ENCODE measurements at places on chromosomes 2 and 18. TPM values are rescaled to one million over a fixed set of nuclear protein-coding genes. Genes with fewer than 3 reads are reported as not detected.

DNA sequence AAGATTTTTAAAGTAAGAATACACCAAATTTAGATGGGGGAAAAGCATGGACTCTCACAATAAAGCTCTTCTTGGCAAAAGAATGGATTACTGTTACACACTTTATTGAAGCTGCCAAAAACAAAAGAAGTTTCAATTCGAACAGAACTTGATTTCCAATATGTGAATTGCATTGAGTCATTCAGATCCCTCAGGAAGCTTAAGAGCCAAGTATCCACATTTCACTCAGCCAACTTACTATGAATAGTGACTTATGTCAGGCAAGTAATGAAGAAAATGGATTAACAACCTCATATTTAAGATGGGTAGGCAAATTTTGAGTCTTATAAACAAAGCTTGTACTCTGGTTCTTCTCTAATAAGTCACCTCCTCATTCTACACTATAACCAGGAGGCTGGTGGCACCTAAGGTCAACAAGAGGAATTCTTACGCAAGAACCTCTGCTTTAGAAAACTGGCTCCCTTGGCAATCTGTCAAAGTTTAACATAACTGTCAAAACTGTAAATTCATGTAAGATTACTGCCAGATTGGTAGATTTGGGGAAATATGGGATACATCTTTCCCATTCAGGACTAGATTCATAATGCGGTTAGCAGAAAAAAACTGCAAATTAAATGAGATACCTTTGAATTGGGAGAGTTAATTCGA lies 6.0 kb downstream of the HADHA start:
- no peak for DNase-seq

DNA sequence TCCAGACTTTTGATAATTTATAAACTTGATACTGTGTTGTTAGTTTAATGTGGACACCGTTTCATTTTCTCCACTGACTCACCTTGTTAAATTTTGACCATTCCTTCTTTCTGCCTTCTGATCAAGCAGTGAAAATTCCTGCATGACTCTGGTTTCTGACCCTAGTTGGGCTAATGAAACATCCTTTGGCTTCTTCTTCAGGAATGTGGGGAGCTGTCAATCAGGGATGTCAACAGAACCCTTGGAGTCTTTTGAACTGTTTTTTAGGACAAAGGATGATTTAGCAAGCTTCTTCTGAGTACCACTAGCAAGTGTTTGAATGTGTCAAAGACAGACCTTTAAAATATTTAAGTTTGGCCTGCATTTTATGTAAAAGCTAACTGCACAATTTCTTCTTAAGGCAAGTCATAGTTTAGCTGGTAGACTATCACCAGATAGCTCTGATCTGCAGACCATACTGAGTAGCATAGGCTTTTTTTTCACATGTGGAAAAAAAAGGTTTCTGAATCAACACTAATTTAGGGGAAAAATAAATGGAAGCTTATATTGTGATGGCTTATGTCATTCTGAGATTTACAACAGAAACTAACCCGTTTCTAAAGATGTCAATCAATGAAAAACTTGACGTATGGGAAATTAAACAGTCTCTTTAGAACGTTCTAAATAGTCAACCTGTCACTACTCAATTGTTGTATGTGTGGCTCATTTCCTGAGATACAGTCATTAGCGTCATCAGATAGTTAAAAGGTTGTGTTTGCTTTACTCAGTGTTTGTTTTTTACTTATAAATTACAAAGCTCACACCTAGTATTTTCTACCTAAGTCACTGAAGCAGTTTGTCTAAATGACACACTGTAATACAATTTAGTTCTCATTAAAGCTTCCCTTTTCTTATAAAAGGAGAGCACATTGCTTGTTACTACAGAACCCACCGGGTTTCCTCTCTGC lies 311.4 kb downstream of the PTPRM start:
- no peak for DNase-seq

GRCh38 chr2:52193804-52194203 lies 1161.9 kb upstream of the NRXN1 start:
- DNase-seq: no peak

GRCh38 chr2:138087751-138088593 lies 123.7 kb downstream of the HNMT start:
- DNase-seq: no peak

The OTOS gene
- total RNA-seq: 0.38 TPM

Measured in thymus (tissue), 14 donors.